ENCODE measurements at places on chromosomes 7 and 10. TPM values are rescaled to one million over a fixed set of nuclear protein-coding genes. Genes with fewer than 3 reads are reported as not detected.

DNA sequence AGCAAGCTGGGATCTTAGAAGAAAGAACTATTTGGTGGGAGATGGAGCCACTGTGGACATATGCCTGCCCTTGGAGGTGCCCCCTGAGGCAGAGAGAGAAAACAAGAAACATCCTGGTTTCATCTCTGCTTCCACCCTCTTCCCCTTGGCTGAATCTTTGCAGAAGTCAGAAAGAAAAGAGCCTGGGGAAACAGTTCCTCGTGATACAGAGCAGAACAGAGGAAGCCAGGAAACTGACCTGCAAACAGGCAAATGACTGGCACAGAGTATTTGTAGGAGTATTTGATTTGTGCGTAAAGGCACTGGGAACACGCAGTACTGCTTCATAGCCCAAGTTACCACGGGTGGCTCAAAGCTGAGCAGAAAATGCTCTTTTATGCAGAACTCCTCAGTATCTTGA is 7.0 kb upstream of the KEL start:
- H3K27me3 ChIP-seq, result no peaks in the 10 kb centered on the region
- H3K4me3 ChIP-seq, result no peak overlapping the region
- H3K27ac ChIP-seq, result no peak overlapping the region
- DNase-seq, result no peak
- no peaks in the 10 kb centered on the region for H3K36me3 ChIP-seq
- no peaks in the 10 kb centered on the region for H3K4me1 ChIP-seq

The CALCR gene
- not detected for total RNA-seq

GRCh38 chr10:33524966-33525365 is 190.5 kb upstream of the NRP1 start:
- peaks cover 16% of the 10 kb centered on the region for H3K4me1 ChIP-seq
- H3K27me3 ChIP-seq, result no peaks in the 10 kb centered on the region
- no peaks in the 10 kb centered on the region for H3K36me3 ChIP-seq
- no peak for DNase-seq
- no peak overlapping the region for H3K27ac ChIP-seq

The CYP26A1 gene
- total RNA-seq, result not detected

The CPA2 gene
- total RNA-seq, result not detected

DNA sequence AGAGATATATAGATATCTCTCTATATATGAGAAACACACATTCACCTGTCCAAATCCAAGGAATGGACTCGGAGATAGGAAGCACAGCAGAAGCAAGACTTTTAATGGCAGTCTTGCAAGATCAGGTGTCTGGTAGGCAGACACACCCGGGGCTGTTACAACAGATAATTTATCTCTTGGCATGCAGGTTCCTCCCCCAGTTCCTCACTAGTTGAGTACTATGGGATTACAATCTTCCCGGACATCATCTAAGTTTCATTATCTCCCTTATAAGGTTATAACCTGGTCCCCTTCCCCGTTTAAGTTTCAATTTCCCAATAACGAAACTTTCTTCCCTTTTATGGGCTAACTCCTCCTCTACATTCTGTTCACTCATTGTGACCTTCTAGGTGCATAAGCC is 399.3 kb downstream of the PPP1R3A start:
- no peak overlapping the region for H3K4me3 ChIP-seq
- H3K36me3 ChIP-seq, result no peaks in the 10 kb centered on the region
- no peaks in the 10 kb centered on the region for H3K4me1 ChIP-seq
- DNase-seq, result no peak
- no peak overlapping the region for H3K27ac ChIP-seq

The PAPOLB gene
- 0.17 TPM for total RNA-seq

The SH3PXD2A gene
- 43.9 TPM for total RNA-seq

GRCh38 chr10:74150204-74150989 is at the start of gene AP3M1:
TSS of gene AP3M1 (minus strand) at chr10:74150828. CDS start at chr10:74138379, 12,449 bp downstream.
- H3K4me3 ChIP-seq, result peak within 1 kb of the TSS; percentile 72
- H3K36me3 ChIP-seq, result no peaks in the 10 kb centered on the region
- H3K4me1 ChIP-seq, result peaks cover 68% of the 10 kb centered on the region
- H3K27me3 ChIP-seq, result no peaks in the 10 kb centered on the region
- H3K27ac ChIP-seq, result peak within 1 kb of the TSS; percentile 89
- DNase-seq, result peak; percentile 94

The TRIP6 gene
- total RNA-seq, result 60.2 TPM

The SFXN4 gene
- total RNA-seq, result 39.9 TPM

DNA sequence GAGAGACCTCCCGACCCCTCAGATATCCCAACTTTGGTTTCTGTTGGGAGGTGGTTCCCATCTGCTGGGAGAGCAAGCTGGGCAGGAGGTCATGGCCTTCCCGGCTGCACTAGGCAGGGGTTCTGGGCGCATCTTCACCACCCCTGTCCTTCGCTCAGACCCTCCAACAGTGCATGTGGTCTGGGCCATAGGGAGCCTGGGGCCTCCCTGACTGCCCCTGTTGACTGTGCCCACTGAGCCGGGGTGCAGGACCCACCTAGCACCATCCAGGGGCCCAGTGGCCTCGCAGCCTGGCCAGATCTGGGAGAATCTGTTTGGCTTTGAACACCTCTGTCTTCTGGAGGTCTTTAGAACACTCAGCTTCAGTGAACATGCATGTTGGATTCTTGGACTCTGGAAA is 18.7 kb upstream of the INMT start:
- no peaks in the 10 kb centered on the region for H3K4me1 ChIP-seq
- no peak overlapping the region for H3K27ac ChIP-seq
- H3K36me3 ChIP-seq, result no peaks in the 10 kb centered on the region
- peaks cover 6% of the 10 kb centered on the region for H3K27me3 ChIP-seq

The FLNC gene
- total RNA-seq, result 647 TPM

DNA sequence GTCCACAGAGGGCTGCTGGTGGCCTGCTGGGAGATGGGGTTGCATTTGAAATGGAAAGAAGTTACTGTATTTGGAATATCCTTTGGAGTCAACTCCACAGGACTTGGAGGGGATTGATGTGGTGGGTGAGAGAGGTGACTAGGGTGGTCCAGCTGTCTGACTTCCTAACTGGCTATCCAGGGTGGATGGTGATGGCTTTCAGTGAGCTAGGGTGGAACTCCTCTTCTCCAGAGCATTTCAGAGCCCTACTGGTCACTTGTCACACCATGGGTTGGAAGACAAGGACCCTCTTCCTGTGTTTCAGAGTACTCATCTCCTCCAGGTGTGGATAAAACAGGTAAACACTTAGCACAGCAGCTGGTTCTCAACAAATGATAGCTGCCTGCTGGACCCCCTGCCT is 3.3 kb upstream of the ADAMTS14 start:
- no peak overlapping the region for H3K27ac ChIP-seq
- H3K36me3 ChIP-seq, result no peaks in the 10 kb centered on the region
- H3K4me1 ChIP-seq, result peaks cover 31% of the 10 kb centered on the region
- DNase-seq, result no peak

The UNC5B gene
- 2.1 TPM for total RNA-seq

The ST8SIA6 gene
- total RNA-seq, result 1.3 TPM

DNA sequence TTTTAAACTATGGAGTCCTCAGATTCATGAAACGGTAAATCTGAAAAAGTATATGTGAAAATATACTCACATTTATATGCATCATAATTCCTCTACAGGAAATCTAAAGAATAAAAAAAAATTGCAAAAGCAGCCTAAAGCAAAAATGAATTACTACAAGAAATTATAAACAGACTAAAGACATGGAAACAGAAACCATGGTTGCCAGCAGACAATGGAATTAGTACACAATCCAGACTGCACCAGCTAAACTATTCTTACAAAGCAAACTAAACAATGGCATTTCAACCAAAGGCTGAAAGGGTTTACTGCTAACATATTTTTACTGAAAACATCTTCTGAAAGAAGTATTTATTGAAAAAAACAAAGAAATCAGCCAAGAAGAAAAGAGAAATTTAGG is 51.6 kb downstream of the COL28A1 start:
- no peaks in the 10 kb centered on the region for H3K4me1 ChIP-seq
- no peak overlapping the region for H3K4me3 ChIP-seq
- no peak for DNase-seq
- no peaks in the 10 kb centered on the region for H3K36me3 ChIP-seq

The TRIL gene
- 1.3 TPM for total RNA-seq

DNA sequence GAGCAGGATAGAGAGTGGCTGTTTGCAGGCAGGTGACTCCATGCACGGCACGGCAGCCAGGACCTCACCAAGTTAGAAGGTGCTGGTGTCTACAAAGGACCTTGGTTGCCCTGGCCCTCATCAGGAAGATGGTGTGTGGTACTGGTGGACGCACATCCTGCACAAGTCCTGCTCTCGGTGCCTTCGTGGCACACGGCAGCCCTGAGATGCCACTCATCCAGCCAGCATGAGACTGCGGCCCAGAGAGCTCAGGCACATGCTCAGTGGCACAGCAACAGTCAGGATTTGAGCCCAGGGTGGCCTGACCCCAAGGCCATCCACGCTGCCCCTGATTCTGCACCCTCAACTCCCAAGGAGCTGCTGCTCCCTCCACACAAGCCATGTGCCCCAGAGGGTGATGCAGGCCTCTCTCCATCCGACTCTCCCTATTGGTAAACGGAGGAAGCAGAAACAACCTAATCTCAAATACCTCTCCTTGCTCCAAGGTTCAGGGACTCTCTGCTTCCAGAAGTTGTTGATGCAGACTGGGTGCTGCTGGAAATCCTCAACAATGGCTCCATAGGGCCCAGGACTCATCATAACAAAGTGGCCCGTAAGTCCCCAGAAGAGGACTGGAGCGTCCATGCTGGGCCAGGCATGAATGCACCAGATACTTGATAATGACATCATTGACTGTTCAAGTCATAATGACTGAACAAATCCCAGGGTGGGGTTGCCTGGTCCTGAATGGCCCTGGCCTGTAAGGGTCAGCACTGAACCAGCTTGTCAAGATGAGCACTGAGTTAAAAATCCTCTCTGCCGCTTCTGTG is 93.6 kb downstream of the ARHGAP22 start:
- H3K4me3 ChIP-seq, result no peak overlapping the region
- no peak for DNase-seq
- peaks cover 11% of the 10 kb centered on the region for H3K4me1 ChIP-seq

Data from esophagus muscularis mucosa (tissue), 4 donors.